ENCODE measurements at places on chromosomes 5 and 9.

DNA sequence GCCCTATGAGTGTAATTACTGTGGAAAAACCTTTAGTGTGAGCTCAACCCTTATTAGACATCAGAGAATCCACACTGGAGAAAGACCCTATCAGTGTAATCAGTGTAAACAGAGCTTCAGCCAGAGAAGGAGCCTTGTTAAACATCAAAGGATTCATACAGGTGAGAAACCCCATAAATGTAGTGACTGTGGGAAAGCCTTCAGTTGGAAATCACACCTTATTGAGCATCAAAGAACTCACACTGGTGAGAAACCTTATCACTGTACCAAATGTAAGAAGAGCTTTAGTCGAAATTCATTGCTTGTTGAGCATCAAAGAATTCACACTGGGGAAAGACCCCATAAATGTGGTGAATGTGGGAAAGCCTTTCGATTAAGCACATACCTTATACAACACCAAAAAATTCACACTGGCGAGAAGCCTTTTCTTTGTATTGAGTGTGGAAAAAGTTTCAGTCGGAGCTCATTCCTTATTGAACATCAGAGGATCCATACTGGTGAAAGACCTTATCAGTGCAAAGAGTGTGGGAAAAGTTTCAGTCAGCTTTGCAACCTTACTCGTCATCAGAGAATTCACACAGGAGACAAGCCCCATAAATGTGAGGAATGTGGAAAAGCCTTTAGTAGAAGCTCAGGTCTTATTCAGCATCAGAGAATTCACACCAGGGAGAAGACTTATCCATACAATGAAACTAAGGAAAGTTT is 9.9 kb downstream of the ZNF189 start:
- DNase-seq = no peak

DNA sequence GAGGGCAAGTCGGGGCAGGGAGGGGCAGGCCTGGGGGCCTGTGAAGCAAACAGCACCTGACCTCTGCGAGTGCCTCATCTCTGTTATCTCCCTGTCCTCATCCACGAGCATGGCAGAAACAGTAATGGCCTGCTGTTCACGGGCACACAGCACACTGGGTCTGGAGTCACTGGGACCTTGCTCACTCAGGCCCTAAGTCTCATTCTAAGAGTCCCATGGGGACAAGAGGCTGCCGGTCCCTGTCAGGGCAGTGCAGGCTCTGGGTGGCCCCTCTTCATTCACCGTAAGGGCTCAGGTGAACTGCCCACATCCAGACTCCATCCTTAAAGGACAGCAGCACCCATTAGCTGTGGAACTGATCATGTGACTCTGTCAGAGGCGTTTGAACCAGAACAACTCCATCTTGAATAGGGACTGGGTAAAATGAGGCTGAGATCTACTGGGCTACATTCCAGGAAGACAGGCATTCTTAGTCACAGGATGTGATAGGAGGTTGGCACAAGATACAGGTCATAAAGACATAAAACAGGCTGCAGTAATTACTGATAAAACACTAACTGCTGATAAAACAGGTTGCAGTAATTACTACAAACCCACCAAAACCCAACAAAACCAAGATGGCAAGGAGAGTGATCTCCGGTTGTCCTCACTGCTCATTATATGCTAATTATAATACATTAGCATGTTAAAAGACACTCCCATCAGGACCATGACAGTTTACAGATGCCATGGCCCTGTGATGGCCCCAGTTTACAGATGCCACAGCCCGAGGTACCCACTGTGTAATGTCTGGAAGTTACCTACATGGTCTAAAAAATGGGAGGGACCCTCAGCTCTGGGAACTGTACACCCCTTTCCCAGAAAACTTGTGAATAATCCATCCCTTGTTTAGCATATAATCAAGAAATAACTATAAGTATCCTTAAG is 28.7 kb downstream of the BICD2 start:
- DNase-seq = no peak

DNA sequence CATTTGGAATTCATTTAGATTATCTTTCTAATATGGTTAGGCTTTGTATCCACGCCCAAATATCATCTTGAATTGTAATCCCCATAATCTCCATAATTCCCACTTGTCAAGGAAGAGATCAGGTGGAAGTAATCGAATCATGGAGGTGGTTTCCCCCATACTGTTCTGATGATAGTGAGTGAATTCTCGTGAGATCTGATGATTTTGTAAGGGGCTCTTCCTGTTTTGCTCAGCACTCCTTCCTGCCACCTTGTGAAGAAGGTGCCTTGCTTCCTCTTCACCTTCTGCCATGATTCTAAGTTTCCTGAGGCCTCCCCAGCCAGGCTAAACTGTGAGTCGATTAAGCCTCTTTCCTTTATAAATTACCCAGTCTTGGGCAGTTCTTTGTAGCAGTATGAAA is 527.5 kb upstream of the ARRDC3 start:
- no peak for DNase-seq

- DNase-seq = no peak
Observed at GRCh38 chr5:18202164-18202563, 567.9 kb downstream of the TAF11L14 start.

GRCh38 chr9:132548751-132549640 is 33.4 kb upstream of the BARHL1 start:
- DNase-seq = no peak

GRCh38 chr9:107999890-108000289 is 510.3 kb upstream of the KLF4 start:
- no peak for DNase-seq

DNA sequence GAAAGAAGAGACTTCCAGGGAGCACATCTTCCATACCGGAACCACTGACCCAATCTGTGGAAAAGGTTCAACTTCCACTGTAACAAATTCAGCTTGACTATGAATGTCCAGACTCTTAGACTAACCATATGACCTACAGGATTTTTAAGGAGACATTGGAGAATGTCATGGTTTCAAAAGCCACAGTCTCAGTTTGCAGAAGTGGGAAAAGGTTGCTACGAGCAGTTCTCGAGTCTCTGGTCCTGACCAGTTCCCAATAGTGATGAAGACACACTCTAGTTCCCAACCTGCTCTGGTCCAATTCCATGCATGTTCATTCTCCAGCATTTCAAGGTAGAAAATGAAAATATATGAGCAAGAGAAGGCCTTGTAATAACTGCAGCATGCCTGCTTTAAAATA is 158.0 kb downstream of the MAPKAP1 start:
- no peak for DNase-seq

GRCh38 chr9:91130796-91131318 is 230.9 kb downstream of the AUH start:
- DNase-seq = no peak

DNA sequence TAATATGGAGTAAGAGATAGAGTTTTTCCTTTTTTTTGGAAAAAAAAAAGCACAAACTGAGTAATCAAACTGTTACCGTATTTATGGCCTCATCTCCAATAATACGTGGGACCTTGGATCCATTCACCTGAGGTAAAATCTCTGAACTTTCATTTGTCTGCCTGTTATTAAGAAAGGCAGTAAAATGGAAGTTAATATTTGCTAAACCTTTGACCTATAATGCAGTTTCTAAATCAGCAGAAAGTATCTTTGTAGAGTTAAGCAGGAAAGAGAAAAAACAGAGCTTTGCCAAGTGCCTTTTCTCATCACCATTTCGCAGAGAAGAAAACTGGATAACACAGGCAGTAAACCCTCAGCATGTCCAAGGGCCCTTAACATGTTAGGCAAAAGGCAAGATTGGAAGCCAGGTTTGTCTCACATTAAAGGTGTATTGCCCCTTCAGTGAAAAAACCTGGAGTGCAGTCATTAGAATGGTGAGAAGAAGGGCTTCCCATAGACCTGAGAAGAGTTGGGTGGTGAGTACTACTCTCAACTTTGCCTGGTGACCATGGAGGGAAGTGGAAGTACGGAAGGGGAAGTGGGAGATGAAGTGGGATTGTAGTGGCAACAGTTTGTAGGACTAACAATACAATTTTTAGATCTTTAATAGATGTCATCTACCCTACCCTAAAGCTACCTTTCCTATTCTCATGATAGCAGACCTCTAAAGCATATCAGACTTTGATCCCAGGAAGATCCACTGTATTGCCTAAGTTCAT is 65.4 kb upstream of the GRAMD2B start:
- DNase-seq = no peak

DNA sequence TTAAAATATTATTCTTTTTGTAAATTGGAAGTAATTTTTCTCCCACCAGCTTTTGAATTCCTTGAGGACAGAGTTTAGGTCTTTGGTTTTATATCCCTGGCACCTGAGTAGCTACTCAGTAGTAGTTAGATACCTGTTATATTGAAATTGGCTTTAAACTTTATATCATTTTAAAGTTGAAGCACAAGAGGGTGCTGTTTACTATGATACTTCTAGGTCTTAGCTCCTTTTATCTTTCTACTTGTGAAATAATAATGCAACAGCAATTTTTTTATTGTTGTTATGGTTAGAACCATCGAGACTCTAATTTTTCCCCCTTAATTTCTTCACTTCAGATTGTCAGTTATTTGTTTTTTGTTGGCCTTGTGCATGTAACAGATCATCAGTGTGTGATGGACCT is 46.3 kb downstream of the AP3S1 start:
- no peak for DNase-seq

DNA sequence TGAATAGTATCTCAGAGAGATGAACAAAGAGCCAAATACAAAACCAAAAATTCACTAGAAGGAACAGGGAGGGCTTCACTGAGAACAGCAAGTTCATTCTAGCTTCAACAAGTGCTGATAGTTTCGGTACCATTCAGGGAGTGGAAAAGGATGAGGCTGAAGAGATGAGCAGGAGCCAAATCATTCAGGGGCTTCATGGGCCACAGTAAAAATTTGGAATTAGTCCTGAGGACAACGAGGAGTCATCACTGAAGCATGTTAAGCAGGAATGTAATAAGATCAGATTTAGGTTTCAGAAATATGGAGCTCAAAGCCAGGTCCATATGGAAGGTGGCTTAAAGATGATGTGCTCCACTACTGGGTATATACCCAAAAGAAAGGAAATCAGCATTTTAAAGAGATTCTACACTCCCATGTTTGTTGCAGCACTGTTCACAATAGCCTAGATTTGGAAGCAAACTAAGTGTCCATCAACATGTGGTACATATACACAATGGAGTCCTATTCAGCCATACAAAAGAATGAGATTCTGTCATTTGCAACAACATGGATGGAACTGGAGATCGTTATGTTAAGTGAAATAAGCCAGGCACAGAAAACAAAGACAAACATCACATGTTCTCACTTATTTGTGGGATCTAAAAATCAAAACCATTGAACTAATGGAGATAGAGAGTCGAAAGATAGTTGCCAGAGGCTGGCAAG is 36.2 kb downstream of the SPOCK1 start:
- DNase-seq = no peak

GRCh38 chr9:133430244-133430643 is 8.1 kb downstream of the ADAMTS13 start:
- no peak for DNase-seq

- no peak for DNase-seq
Observed at GRCh38 chr5:80198399-80198798, 57.4 kb downstream of the SERINC5 start.

DNA sequence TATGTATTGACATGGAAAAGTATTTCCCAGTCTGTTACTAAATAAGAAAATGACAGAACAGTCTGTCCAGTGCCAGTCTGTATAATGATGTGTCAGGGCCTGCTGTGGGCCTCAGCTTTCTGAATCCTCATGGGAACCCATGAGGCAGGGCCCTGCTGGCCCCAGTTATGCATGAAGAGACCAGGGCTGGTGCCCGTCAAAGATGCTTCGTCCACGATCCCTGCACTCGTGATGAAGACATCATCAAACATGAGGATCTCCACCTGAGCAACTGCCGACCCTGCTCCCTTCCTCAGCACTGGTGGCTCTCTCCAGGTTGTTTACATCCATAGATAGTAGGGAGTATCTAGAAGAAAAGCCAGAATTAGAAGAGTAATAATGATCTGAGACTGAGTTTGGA is 52.5 kb downstream of the ICE1 start:
- DNase-seq = no peak

DNA sequence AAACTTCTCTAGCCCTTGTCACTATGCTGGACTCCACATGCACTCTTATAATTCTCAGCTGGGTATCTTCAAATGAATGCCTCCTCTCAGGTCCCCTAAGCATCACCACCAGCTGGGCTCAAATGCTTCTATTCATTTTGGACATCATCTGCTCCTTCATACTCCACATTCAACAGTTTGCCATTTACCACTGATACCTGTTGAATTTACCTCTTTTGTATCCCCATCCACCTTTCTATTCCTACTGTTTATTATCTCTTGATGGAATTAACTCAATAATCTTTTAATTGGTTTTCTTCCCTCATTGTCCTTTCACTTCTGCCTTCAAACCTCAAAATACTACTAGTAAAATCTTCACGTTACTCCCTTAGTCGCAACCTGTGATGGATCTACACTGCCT is 14.5 kb downstream of the RANBP6 start:
- no peak for DNase-seq

- no peak for DNase-seq
Observed at GRCh38 chr5:21154526-21154925, 1166.5 kb upstream of the CDH18 start.

GRCh38 chr9:15400281-15400941 is 22.3 kb upstream of the SNAPC3 start:
- DNase-seq = no peak

DNA sequence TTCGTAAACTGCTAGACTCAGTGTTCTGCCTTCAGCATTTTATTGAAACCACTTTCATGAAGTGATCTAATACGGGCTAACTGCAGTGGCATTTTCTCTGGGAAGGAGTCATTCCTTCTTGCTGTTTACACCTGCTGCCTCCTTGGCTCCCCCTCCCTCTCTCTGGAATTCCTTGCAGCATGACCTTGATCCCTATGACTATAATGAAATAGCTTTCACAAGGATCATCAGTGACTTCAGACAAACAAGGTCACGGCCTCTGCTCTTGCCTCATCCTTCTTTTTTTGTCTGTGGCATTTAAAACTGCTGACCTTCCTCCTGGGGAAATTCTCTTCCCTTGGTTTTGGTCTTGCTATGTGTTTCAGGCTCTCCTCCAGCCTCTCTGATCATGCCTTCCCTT is 90.2 kb downstream of the ZNF462 start:
- no peak for DNase-seq

DNA sequence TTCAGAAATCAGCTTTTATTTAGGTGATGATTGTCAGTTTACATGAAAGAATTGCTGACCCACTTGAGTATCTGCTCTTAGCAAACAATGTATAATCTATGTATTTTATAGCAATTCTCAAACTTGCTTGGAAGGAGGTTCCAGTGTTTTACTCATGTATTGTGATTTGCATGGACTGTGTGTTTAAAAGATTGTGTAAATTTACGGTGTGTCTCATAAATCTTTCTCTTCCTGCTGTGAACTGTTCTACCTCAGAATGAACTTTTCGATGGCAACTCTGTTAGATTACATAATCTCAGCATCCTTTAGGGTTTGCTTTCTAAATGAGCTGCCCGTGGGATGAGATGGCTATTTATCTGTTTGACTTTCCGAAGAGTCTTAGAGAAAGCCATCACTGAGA is 122.5 kb downstream of the MEF2C start:
- no peak for DNase-seq

DNA sequence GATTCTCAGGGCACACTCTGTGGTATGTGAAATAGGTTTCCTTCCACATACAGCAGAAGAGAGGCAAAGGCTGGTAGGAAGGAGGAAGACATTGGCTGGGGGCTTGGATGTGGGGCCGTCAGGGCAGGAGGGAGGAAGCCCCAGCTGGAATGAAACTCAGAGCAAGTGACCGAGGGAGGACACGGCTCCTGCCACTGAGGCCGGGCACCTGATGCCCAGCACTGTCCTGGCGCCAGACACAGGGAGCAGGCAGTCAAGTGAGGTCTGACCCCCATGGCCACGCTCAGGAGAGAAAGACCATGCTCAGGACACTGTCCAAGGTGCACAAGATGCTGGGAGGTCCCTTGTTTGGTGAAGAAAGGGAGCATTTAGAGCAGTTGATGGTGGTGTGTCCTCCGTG is 245.5 kb downstream of the CACNA1B start:
- DNase-seq = no peak

GRCh38 chr9:131334629-131335367 is 45.3 kb downstream of the PLPP7 start:
- no peak for DNase-seq
